ENCODE measurements at places on chromosomes 12 and 14. TPM values are rescaled to one million over a fixed set of nuclear protein-coding genes. Genes with fewer than 3 reads are reported as not detected.

DNA sequence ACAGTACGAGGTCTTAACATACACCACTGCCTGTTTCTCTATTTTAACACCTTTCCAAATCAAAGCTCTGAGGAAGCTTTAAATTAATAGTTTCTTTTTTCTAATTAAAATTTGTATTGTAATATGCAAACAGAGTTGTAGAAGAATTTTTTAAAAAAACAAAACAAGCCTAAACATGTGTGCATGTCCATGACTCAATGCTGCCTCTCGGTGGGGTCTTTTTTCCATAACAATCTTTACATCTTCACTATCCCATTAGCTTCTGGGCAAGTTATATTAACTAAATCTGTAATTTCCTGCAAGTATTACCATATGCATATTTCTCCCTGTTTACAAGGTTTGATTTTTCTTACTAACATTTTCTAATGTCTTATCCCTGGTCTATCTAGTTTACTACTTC is 143.9 kb upstream of the NAV3 start:
- no peak for DNase-seq

GRCh38 chr12:1313906-1314305 is 280.5 kb downstream of the FBXL14 start:
- no peak for DNase-seq

The PRIMA1 gene
- total RNA-seq, result 1.7 TPM

- peak; percentile 5 for DNase-seq
These were observed 120.6 kb upstream of the FKBP4 start for GRCh38 chr12:2673966-2674810.

DNA sequence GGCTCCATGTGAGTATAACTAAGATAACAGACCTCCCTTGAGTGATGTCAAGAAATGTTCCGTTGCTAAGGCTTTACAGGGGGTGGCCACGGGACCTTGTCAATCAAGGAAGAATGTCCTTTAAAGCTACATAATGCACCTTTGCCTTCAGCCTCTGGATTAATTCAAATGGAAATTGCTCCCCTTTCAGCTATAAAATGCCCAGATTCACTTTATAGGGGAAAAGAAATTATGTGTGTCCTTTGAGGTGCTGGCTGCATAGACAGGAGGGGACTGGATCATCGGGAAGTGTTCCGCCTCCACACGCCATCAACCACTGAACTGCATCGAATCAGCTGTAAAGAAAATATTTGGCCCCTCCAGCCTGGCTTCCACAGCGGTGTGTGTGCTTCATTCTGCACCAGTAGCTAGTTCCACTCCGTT is 415.4 kb downstream of the DPF3 start:
- DNase-seq, result peak; percentile 52
